ENCODE measurements at places on chromosomes 3 and 15. TPM values are rescaled to one million over a fixed set of nuclear protein-coding genes. Genes with fewer than 3 reads are reported as not detected.
A peak's percentile ranks its signal among the peaks of the same experiment; 100 is the strongest.

The CLDND1 gene
- 121 TPM for total RNA-seq

The MORC1 gene
- not detected for total RNA-seq

The TMCO5A gene
- not detected for total RNA-seq

The POPDC2 gene
- total RNA-seq = 7.9 TPM

The SERINC4 gene
- not detected for total RNA-seq

The BSN gene
- total RNA-seq = 0.15 TPM

The PAQR5 gene
- 2.6 TPM for total RNA-seq

The FBN1 gene
- total RNA-seq = 38.5 TPM

GRCh38 chr3:38152609-38153008, 12.7 kb upstream of the OXSR1 start:
- no peak for DNase-seq
- H3K27me3 ChIP-seq = no peaks in the 10 kb centered on the region
- H3K36me3 ChIP-seq = no peaks in the 10 kb centered on the region
- no peak overlapping the region for H3K27ac ChIP-seq
- H3K4me3 ChIP-seq = no peak overlapping the region
- H3K4me1 ChIP-seq = no peaks in the 10 kb centered on the region

- no peaks in the 10 kb centered on the region for H3K36me3 ChIP-seq
- no peak overlapping the region for H3K27ac ChIP-seq
- DNase-seq = no peak
- no peaks in the 10 kb centered on the region for H3K27me3 ChIP-seq
- H3K4me3 ChIP-seq = no peak overlapping the region
Observed at GRCh38 chr3:40143283-40144090, 166.0 kb upstream of the EIF1B start.

- no peak overlapping the region for H3K4me3 ChIP-seq
- H3K4me1 ChIP-seq = peaks cover 22% of the 10 kb centered on the region
- DNase-seq = no peak
- no peaks in the 10 kb centered on the region for H3K27me3 ChIP-seq
- H3K36me3 ChIP-seq = no peaks in the 10 kb centered on the region
Observed at GRCh38 chr3:172515130-172515918, 7.9 kb downstream of the TNFSF10 start.

DNA sequence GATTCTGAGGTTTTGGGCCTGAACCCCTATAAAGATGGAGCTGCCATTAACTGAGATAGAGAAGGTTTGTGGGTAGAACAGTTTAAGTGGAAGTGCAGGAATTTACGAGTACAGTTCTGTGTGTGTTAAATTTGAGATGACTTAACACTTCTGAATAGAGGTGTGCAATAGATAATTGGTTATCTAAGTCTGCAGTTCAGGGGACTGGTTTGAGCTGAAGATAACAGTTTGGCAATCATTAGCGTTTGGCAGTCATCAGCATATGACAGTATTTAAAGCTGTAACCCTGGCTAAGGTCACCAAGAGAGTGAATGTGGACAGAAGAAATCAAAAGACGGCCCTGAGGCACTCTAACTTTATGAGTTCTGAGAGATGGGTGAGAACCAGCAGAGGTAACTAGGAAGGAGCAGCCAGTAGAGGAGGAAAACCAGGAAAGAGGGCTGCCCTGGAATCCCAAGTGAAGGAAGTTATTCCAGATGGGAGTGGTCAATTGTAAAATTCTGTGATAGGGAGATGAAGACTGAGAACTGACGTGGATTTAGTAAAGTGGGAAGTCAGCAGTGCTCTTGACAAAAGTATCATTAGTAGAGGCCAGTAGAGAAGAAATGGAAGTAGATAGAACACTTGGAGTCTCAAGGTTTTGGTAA, 8.1 kb downstream of the MYNN start:
- H3K36me3 ChIP-seq = peaks cover 6% of the 10 kb centered on the region
- DNase-seq = no peak
- H3K4me1 ChIP-seq = no peaks in the 10 kb centered on the region
- no peak overlapping the region for H3K4me3 ChIP-seq

GRCh38 chr3:64078966-64079365, 55.7 kb upstream of the PSMD6 start:
- no peak overlapping the region for H3K27ac ChIP-seq
- DNase-seq = no peak
- no peaks in the 10 kb centered on the region for H3K36me3 ChIP-seq
- no peaks in the 10 kb centered on the region for H3K4me1 ChIP-seq
- H3K4me3 ChIP-seq = no peak overlapping the region

DNA sequence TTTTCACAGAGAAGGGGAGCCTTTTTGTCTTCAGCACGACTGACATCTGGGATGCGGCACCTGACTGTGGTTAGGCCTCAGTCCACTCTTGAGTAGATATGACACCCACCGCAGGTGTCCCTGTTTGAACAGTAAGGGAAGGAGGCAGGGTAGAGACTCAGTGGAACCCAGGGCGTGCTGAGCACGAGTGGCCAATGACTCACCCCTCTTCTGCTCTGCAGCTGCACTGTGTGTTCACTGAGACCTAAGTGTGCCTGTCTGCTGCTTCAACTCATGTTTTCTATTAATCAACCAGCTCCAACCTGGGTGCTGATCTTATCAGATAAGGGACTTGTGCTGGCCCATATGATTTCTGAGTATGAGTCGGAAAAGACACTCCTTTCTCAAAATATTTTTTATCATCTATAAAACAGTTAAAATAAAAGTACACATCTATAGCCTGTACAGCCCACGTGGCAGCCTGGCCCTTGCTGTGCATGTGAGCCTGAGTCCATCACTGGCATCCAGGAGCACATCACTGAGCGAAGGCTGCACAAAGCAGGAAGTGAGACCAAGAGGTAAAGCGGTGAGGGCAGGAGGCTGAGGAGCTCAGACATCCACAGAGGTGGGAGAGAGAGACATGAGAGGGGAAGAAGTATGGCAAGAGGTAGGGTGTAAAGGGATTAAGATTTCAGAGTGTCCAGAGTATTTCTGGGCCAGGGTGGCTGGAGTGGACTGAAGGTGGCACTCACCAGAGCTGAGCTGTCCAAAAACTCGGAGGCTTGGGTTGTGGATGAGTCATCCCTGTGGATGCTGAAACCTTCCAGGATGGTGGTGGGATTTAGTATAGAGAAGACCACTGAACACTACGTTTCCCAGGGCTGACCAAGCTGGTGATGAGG, 49.2 kb downstream of the SLC41A3 start:
- H3K4me3 ChIP-seq = no peak overlapping the region
- DNase-seq = no peak
- H3K27me3 ChIP-seq = no peaks in the 10 kb centered on the region

GRCh38 chr3:183313351-183313750, 60.3 kb downstream of the B3GNT5 start:
- H3K4me3 ChIP-seq = no peak overlapping the region
- no peak for DNase-seq

GRCh38 chr3:134066651-134067530, 37.2 kb upstream of the SLCO2A1 start:
- no peak for DNase-seq
- H3K27me3 ChIP-seq = no peaks in the 10 kb centered on the region
- no peaks in the 10 kb centered on the region for H3K36me3 ChIP-seq
- H3K4me1 ChIP-seq = no peaks in the 10 kb centered on the region
- H3K4me3 ChIP-seq = no peak overlapping the region

DNA sequence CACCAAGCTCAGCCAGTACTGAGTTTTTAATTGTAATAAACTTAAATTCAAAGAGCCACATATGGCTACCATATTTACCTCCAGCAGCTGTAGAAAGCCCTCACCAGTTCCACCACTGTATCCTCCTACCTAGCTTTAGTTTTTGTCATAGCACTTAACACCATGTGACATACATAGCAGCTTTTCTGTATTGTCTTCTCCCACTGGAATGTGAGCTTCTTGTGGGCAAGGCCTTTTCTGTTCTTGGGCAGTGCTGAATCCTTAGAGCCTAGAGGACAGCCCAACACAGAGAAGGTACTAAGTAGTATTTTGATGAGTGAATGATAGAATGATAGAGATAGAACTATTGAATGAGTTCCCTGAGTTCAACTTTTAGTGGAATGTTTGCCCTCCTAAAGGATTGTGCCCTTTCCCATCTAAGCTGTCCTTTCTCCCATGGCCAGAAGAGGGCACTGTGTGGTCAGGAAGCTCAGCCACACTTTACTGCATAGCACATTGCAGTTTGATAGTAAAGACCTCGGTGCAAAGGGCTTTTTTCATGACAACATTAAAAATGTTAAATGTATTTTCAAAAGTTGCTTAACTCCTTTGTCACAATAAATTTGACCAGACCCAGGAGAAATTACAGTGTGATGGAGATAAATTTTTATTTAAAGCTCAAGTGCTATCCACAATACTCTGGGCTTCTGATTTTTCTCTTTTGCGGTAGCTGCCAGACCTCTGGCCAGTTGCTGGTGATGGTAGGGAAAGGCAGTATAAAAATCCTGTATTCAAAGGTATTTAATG, 115.8 kb downstream of the GHSR start:
- no peaks in the 10 kb centered on the region for H3K27me3 ChIP-seq
- peak; percentile 52 for DNase-seq
- H3K27ac ChIP-seq = no peak overlapping the region
- no peaks in the 10 kb centered on the region for H3K36me3 ChIP-seq
- no peak overlapping the region for H3K4me3 ChIP-seq
- H3K4me1 ChIP-seq = no peaks in the 10 kb centered on the region

GRCh38 chr3:112171144-112171543, 38.1 kb upstream of the GCSAM start:
- no peaks in the 10 kb centered on the region for H3K36me3 ChIP-seq
- H3K27ac ChIP-seq = no peak overlapping the region
- no peak for DNase-seq
- no peaks in the 10 kb centered on the region for H3K4me1 ChIP-seq
- H3K4me3 ChIP-seq = no peak overlapping the region

All from breast epithelium (tissue), 4 donors.